Activated naive CD8-positive, alpha-beta T cell treated with anti-CD3 and anti-CD28 coated beads for 36 hours (primary cell): ENCODE measurements at places on chromosomes 16 and 17. TPM values are rescaled to one million over a fixed set of nuclear protein-coding genes. Genes with fewer than 3 reads are reported as not detected.

Gene MPO
- not detected for total RNA-seq

Gene TNFRSF13B
- total RNA-seq = 0.31 TPM

Gene SLC16A11
- 1.5 TPM for total RNA-seq

Gene SLC16A6
- 6.0 TPM for total RNA-seq

Gene TMEM238L
- total RNA-seq = not detected

Gene RUNDC1
- total RNA-seq = 9.6 TPM

Gene SLFN14
- total RNA-seq = 0.14 TPM

Gene CHST5
- total RNA-seq = not detected

Gene AXIN2
- 1.6 TPM for total RNA-seq

Gene ARL5C
- not detected for total RNA-seq

Gene RAB37
- 1.8 TPM for total RNA-seq

Gene THUMPD1
- total RNA-seq = 58.6 TPM

Gene CSH2
- total RNA-seq = not detected

Gene C1QTNF1
- 0.14 TPM for total RNA-seq

Gene ANKFN1
- not detected for total RNA-seq

Gene GNG13
- total RNA-seq = not detected

Gene CIBAR2
- total RNA-seq = not detected

Gene ERN1
- 9.0 TPM for total RNA-seq

Gene KRT27
- total RNA-seq = not detected

Gene PMFBP1
- 1.5 TPM for total RNA-seq
